ENCODE measurements at places on chromosomes 2 and 18. TPM values are rescaled to one million over a fixed set of nuclear protein-coding genes. Genes with fewer than 3 reads are reported as not detected.

Gene HS6ST1
- 67.0 TPM for polyA plus RNA-seq

Gene SCYGR4
- not detected for polyA plus RNA-seq

DNA sequence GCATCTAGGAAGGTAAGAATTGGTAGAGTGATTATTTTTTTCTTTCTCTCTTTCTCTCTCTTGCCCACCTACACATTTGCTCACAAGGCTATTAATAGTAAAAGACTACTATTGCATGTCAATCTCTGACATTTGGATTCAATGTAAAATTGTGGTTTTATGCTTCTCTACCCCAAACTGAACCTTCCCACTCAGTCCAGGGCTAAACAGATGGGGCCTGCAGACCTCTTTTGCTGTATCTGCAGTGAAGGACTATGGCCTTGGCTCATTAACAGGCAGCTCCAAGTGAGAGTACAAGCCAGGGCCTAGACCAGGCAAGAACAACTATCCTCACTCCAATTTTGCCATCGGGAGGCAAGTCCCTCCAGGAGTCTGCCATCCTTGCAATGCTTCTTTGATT, 68.3 kb upstream of the ARL4C start:
- DNase-seq: no peak

Gene COQ10B
- polyA plus RNA-seq: 17.8 TPM

GRCh38 chr2:73939419-73939818, 12.7 kb downstream of the DGUOK start:
- DNase-seq: no peak

Gene RAD51AP2
- polyA plus RNA-seq: 0.38 TPM

Gene NAT8
- polyA plus RNA-seq: 18.6 TPM

GRCh38 chr2:216486708-216487107, 11.9 kb upstream of the RPL37A start:
- DNase-seq: no peak

GRCh38 chr18:54389143-54389505, 31.4 kb downstream of the C18orf54 start:
- no peak for DNase-seq

Gene RGPD4
- 0.03 TPM for polyA plus RNA-seq

Gene UGT1A10
- not detected for polyA plus RNA-seq

Gene GAL3ST2
- polyA plus RNA-seq: 0.76 TPM

DNA sequence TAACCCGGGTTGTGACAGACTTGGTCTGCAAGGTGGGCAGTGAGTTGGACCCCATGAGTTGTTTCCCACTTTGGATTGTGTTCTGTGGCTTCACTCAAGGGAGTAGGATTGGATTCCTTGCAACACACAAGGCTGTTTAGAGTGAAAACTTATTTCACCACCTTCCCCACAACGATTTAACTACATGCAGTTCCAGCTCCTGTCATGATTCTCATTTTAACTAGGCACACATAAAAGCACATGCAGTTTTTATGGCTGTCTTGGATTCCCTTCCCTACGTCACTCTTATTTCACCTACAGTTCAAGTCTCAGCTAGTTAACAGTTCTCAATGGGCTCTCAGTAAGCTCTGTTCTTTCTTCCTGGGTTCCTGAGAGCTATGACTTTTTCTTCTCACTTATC, 15.9 kb downstream of the EFEMP1 start:
- DNase-seq: no peak

Gene CMPK2
- 4.0 TPM for polyA plus RNA-seq

DNA sequence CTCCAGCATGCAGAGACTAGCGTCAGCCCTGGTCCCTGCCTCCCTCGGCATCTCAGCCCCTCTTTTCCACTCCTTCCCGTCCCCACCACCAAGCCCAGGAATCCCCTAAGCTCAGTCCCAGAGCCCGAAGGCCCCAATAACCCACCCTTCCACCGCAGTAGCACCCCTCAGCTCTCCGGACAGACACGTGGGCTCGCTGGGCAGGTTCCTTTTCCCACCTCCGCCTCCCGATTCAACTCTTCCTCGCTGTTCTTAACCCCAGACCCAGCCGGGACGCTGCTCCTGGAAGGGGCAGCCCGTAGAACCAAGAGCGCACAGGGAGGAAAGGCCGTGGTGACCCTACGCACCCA, 1.4 kb downstream of the IHH start:
- no peak for DNase-seq

Gene TTLL4
- 47.2 TPM for polyA plus RNA-seq

DNA sequence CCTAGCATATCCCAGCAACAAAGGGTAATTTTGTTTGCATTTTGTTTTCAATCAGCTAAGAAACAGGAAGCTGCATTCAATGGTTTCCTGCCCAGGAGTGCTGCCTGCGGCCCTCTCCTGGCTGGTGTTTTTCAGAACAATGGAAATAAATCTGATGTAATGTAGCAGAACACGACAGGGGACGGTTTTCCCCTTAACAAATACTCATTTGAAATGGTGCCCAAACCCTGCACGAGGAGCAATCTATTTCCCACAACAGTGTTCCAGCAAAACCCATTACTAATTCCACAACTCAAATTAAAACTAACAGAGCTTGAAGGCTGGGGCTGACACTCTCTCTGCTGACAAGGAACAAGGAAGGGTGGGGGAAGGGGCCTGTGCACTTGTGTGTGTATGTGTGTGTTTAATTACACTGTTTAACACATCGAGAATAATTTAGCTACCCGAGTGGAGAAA, 8.7 kb downstream of the CAPN13 start:
- peak; percentile 74 for DNase-seq

- DNase-seq: no peak
Measured at GRCh38 chr18:66264130-66264529, 339.8 kb downstream of the CDH19 start.

DNA sequence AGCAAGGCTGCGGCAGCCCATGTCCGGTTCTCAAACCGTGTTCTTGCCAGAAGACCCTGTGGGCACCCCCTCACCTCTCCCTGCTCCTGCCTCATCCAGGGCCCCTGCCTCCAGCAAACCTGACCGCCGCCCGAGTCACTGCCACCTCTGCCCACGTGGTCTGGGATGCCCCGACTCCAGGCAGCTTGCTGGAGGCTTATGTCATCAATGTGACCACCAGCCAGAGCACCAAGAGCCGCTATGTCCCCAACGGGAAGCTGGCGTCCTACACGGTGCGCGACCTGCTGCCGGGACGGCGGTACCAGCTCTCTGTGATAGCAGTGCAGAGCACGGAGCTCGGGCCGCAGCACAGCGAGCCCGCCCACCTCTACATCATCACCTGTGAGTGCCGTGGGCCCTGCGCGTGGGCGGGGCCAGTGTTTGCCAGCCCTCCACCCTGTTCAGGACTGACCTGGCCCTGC, 32.2 kb downstream of the MTERF4 start:
- DNase-seq: no peak

GRCh38 chr2:165787334-165787733, 6.7 kb downstream of the GALNT3 start:
- DNase-seq: no peak

GRCh38 chr18:46268671-46269070, 164.5 kb downstream of the HAUS1 start:
- DNase-seq: no peak

Gene ARHGEF4
- 6.6 TPM for polyA plus RNA-seq

- no peak for DNase-seq
Measured at GRCh38 chr18:76414936-76415621, 80.0 kb downstream of the ZNF516 start.

DNA sequence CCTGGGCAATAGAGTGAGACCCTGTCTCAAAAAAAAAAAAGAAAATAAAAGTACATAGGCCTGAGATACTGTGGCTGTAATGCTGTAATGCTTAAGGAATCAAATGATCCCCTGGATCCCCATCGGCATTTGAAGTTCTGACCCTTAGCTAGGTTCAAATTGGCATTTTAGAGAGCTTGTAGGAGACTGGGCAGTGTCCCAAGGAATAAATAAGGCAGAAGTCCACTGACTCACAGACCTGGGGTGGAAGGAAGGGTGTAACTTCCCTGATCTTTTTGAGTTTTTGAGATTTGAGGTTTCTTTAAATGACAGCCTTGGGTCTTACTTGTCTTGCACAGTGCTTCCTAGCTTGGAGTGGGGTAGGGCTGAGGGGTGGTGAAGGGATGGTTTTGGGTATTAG, 553.7 kb downstream of the SLC4A3 start:
- no peak for DNase-seq

DNA sequence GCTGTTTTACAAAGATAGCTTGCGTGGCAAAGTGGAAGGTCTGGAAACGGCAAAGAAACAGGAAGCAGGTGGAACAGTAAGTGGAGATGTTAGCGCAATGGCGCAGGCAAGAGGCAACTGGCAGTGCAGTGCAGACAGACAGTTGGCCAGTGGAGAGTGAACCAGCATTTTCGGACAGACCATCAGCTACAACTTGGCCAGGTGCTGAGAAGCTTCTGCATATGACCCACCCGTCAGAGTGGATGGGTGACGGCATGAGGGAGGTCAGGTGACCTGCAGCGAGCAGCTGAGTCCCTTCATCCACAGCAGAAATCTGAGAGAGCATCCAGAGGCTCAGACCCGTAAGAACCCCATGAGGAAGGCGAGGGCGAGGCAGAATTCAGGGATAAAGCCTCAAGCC, 33.8 kb downstream of the NPC1 start:
- DNase-seq: no peak

- no peak for DNase-seq
Measured at GRCh38 chr2:152497481-152498052, 162.6 kb downstream of the FMNL2 start.

GRCh38 chr2:17915811-17916518, 37.5 kb downstream of the KCNS3 start:
- no peak for DNase-seq

Gene SKOR2
- not detected for polyA plus RNA-seq

Gene IL37
- 0.40 TPM for polyA plus RNA-seq

DNA sequence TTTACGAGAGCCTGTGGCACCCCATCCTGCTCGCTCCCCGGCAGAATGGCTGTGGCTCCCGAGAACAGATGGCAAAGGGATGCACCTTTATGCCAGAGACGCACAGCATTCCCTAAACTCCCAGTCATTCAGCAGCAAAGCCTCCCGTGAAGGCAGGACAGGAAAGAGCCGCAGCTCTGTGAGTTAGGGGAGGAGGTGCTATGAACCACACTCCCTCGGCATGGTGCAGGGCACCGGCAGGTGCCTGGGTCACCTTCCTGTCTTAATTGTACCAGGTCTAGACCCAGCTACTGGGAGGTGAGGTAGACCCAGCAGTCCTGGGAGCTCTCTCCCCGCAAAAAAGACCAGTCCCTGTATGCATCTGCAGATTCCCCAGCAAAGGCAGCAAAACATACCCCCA, 149.8 kb downstream of the TWIST2 start:
- no peak for DNase-seq

GRCh38 chr2:14910654-14911053, 278.1 kb downstream of the LRATD1 start:
- DNase-seq: no peak

Gene CD8B
- 0.88 TPM for polyA plus RNA-seq

DNA sequence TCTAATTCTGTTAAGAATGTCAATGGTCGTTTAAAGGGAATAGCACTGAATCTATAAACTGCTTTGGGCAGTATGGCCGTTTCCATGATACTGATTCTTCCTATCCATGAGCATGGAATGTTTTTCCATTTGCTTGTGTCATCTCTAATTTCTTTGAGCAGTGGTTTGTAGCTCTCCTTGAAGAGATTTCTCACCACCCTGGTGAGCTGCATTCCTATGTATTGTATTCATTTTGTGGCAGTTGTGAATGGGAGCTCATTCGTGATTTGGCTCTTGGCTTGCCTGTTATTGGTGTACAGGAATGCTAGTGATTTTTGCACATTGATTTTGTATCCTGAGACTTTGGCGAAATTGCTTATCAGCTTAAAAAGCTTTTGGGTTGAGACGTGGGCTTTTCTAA, 38.3 kb upstream of the WDR75 start:
- no peak for DNase-seq

DNA sequence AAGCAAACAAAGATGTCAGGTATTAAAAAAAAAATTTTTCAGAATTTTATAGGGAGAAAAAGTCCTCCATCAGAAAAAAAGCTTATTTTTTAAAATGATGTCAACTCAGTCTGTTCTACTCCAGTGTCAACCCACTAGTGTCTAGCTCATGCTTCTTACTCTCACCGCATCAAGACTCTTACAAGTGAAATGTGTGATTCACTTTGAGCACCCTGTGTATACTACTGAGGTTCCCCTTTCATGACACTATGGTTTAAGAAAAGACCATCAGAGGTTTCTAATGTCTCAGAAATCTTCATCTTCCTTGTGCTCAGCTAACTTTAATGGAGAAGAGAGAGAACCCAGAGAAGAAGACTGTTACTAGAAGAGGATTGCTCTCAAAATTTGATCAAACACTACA, 43.4 kb downstream of the FEZ2 start:
- DNase-seq: no peak

- no peak for DNase-seq
Measured at GRCh38 chr18:62914871-62915392, 199.6 kb downstream of the PHLPP1 start.

GRCh38 chr2:225779829-225780228, 380.3 kb downstream of the NYAP2 start:
- no peak for DNase-seq

GRCh38 chr18:46920653-46921052, 3.3 kb downstream of the KATNAL2 start:
- DNase-seq: no peak
